ENCODE measurements at places on chromosomes 13 and 19.

DNA sequence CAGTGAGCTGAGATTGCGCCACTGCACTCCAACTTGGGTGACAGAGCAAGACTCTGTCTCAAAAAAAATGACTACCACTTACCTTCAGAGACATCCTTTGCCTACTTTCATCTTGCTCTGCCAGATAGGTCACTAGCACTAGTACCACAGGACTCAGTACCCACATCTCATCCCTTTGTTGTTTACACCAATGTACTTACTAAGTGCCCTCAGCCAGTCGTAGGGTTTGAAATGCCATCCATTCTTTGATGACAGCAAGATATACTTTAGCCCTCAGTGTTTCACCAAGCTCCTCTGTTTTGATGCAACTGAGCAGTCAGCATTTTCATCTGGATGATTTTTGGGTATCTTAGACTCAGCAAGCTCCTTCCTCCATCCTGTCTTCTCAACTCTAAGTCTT, 6.1 kb downstream of the URAD start:
- DNase-seq: no peak

DNA sequence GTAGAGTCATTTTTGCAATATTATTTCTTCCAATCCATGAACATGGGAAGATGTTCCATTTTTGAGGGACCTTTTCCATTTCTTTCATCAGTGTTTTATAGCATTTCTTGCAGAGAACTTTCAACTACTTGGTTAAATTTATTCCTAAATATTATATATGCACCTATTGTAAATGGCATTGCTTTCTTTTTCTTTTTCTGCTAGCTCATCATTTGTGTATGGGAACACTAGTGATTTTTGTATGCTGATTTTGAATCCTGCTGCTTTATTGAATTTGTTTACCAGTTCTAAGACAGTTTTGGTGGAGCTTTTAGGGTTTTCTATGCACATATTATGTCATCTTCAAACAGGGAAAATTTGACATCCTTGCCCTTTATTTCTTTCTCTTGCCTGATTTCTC, 7.2 kb upstream of the CYP4F2 start:
- no peak for DNase-seq

- DNase-seq: no peak
Observed at GRCh38 chr13:25836574-25837336, 215.1 kb downstream of the SHISA2 start.

DNA sequence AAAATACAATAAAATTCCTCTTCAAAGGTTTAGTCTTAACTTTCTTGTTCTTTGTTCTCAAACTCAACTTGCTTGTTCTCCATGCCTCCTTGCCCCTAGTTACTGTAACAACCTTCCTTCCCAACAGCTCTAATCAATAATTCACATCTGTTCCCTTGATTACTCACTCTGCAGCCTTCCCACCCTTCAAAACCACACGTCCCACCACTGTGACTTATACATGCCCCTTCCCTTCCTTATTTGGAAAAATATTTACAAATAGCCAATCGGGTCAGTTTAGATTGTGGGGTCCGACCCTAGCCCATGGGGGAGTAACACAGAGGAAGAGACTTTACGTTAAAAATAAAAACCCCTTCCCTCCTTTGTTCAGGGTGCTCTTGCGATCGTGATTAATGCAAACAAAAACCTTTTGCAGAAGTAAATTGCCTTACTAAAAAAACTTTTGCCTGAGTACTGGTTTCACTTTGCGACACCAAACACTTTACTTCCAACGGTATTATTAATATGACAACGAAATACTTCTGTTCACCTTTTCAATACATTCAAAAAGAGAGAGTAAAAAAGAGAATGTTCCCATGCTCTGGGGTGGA, 512 bp upstream of the ZNF93 start:
- DNase-seq: peak; percentile 4

DNA sequence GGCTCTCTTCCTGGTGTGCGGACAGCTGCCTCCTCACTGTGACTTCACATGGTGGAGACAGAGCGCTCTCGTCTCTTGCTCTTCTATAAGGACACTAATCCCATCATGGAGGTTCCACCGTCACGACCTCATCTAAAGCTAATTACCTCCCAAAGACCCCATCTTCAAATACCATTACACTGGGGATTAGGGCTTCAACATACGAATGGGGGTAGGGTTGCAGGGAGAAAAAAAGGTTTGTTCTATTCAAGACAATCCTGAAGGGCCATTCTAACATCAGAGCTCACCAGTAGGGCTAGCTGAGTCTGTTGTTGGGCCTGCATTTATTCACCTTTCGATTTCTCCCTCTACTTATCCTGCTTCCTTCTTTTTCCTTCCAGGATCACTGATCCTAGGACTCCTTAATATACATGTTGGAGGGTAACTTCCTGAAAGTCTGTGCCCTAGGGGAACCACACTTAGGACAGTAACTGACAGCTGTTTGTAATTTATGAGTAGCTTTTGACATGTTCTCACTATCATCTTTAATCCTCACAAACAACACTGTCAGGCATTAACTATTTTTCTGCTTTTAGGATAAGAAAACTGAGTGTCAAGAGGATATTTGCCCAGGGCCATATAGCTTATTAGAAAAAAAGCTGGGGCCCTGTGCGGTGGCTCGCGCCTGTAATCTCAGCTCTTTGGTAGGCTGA, 18.8 kb upstream of the GTF2F2 start:
- no peak for DNase-seq

DNA sequence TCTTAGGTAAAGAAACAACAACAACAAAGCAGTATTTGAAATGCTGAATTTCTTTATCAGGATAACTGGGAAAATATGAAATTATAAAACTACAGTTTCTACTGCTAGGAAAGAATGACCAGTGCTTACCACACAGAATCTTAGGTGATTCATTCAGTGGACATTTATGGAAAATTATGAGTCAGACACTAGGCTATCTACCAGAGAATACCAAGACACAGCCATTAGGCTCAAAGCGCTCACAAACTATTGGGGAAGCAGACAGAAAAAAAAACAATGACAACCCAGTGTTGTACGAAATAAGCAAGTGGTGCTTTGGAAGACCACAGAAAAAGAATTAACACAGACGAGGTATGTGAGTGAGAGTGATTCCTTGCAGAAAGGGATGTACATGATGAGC, 1019.5 kb downstream of the PCDH9 start:
- no peak for DNase-seq

GRCh38 chr13:100069278-100069677, 19.6 kb upstream of the PCCA start:
- no peak for DNase-seq

GRCh38 chr19:49896863-49897621, at the start of gene IL4I1:
IL4I1 (minus strand) TSS chr19:49896887; CDS start chr19:49896160, 727 bp downstream.
- peak; percentile 68 for DNase-seq

GRCh38 chr13:37695200-37695599, 96.6 kb upstream of the POSTN start:
- DNase-seq: no peak

DNA sequence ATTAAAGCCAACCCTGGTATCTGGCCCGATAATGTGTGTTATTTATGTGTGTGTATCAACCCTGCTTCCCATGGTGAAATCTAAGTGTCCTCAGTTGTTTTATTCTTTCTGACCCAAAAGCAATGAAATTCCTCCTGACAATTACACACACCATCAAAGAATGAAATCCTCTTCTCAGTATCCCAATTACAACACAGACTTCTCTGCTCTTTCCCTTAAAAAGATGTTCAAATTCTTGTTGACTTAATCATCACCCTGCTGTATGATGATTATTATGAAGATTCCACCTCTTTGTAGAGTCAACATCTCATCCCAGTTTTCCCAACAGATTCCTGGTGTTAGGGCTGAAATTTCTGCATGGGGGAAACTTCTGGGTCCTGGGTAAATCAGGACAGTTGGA, 8.9 kb upstream of the TRPC4 start:
- no peak for DNase-seq

DNA sequence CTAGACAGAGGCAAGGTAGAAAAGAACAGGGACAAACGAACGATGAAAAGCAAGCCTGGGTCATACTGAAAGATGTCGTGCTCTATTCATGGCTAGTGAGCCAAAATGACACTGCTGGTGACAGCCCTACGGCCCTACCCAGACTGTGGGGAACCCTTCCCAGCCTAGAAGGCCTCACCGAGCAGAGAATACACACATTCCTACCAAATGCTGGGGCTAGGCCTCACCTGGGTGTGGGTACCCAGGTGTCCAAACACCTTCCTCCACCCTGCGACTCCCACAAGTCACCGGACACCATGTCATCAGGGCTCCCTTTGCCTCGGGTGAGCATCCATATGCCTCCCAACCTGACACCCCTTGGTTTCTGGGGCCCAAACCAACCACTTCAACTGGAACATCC, 85.3 kb upstream of the DOCK9 start:
- DNase-seq: no peak

DNA sequence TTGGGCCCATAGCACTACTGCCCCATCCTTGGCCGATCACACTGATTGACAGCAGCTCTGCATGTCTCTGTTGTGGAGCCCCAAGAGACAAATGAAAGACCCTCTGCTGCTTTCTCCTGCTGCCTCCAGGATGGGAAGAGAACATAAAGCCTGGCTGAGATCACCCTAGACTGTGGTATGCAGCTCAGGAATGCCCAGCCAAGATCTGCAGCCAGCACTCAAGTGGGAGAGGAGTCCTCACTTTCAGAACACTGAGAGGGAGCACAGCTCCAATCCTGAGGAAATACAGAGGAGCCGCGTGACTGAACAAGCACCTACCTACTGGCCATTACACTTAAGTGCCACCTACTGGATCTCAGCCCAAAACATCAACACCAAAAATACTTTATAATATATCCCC, 203.0 kb downstream of the POSTN start:
- DNase-seq: no peak

DNA sequence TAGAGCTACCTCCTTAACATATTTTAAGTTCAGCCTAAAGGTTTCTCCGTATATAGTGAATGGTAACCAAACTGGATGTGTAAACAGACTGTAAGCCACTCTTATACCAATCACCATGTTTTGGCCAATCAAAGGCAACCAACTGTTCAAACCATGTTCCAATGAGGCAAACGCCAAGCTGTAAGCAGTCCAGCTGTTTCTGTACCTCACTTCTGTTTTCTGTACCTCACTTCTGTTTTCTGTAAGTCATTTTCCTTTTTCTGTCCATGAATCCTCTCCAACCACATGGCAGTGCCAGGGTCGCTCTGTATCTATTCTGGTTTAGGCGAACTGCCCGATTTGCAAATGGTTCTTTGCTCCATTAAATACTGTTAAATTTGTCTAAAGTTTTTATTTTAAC, 24.4 kb downstream of the COMMD6 start:
- DNase-seq: no peak

- no peak for DNase-seq
Observed at GRCh38 chr13:83496501-83496900, 385.8 kb downstream of the SLITRK1 start.

DNA sequence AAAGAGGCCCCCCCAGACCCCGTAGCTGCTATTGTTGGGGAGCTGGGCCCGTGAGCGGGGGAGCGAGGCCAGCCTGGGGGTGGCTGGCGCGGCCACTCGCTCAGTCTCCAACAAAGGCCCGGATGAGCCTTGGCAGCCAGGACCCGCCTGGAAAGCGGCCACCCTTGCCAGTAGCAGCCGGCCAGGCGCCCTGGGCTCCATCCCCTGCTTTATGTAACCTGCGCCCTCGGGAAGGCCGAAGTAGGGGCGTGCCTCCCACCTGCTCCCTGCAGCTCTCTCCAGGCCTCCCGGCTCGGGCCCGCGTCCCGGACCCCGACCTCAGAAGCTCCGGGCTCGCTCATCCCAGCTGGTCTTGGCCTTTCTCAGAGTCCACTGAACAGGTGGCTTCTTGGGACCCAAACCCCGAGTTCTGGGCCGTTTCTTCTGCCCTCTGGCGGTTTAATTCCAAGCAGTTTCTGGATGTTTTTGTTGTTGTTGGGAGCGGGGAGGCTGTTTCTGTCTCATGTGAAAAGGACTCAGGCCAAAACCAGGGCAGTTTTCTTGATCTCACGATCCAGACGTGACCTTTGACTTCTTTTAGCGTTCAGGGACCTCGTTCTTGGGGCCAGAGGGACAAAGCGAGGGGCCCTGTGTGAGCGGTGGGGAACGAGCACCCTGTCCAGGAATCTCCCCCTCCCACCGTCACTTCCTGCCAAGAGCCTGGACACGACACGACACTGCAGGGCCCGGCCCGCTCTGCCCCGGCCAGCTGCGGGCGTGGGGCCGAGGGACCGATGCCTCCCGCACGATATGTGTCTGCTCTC, 1.2 kb downstream of the CDC34 start:
- DNase-seq: peak; percentile 34

DNA sequence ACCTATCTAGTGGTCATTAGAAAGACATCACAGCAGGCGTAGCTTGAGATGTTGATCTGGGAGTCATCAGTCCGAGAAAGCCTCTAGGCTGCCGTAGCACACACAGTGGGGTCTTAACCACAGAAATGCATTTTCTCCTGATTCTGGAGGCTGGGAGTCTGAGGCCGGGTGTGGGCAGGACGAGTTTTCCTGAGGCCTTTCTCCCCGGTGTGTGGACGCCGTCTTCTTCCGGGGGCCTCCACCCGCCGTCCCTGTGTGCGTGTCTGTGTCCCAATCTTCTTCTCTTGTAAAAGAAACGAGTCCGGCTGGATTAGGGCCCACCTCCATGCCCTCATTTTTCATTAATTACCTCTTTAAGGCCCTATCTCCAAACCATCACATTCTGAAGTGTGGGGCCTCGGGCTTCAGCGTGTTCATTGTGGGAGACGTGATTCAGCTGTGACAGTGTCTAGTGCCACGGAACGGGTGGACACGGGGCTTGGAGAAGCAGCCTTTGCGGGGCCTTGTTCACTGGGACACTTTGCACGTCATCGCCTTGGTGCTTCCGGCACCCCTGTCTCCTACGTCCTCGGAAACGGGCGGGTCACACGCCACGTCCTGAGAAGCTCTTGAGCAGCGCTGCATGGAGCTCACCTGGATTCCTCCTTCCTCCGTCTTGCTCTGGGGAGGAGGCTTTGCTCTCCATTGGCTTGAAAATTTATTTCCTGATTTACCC, 208.9 kb upstream of the SOX1 start:
- no peak for DNase-seq
